ENCODE measurements at places on chromosomes 16 and 17.

DNA sequence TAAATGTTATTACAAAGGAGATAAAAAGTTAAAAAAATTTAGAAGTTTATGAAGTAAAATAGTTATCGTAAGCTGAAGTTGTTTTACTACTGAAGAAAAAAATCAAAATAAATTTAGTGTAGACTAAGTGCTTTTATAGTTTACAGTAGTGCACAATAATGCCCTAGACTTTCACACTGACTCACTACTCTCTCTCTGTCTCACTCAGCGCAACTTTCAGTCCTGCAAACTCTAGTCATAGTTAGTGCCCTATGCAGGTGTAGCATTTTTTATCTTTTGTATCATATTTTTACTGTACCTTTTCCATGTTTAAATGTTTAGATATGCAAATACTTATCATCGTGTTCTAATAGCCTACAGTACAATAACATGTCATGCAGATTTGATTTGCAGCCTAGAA lies 17.7 kb upstream of the TOM1L1 start:
- DNase-seq: no peak

DNA sequence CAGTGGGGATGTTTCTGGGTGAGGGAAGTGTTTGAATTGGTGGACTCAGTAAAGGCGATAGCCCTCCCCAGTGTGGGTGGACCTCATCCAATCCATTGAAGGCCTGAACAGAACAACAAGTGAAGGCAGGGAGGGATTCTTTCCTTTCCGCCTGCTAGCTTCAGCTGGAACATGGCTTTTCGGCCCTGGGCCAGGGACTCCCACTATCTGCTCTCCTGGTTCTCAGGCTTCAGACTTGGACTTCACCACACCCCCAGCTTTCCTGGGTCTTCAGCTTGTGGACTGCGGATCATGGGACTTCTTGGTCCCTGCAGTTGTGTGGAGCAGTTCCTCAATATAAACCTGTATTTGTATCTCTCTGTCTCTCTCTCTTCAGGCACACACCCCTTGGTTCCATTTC lies 77.9 kb downstream of the SNX29 start:
- DNase-seq: peak; percentile 62

- no peak for DNase-seq
Measured at GRCh38 chr17:16428098-16428882, 12.9 kb downstream of the TRPV2 start.

GRCh38 chr17:76561332-76561731 lies 21.5 kb downstream of the PRCD start:
- DNase-seq: no peak

GRCh38 chr16:24820522-24820921 lies 25.2 kb upstream of the SLC5A11 start:
- DNase-seq: no peak

GRCh38 chr16:56643833-56644232 lies 5.4 kb downstream of the MT1A start:
- DNase-seq: no peak

GRCh38 chr16:46583036-46583435 lies 38.1 kb downstream of the SHCBP1 start:
- DNase-seq: no peak

DNA sequence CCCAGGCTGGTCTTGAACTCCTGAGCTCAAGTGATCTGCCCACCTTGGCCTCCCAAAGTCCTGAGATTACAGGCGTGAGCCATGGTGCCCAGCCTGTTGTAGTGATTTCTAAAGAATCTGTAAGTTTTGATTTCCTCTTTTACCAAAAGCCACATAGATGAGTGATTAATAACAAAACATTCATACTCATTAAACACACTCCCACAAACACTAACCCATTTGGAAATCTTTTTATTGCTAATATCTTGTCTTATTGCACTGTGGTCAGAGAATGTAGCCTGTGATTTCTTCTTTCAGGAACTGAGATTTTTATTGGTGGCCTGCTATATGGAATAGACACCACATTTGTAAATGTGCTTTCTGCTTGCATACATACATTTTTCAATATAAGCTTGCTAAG lies 31.6 kb downstream of the MYH10 start:
- DNase-seq: no peak

DNA sequence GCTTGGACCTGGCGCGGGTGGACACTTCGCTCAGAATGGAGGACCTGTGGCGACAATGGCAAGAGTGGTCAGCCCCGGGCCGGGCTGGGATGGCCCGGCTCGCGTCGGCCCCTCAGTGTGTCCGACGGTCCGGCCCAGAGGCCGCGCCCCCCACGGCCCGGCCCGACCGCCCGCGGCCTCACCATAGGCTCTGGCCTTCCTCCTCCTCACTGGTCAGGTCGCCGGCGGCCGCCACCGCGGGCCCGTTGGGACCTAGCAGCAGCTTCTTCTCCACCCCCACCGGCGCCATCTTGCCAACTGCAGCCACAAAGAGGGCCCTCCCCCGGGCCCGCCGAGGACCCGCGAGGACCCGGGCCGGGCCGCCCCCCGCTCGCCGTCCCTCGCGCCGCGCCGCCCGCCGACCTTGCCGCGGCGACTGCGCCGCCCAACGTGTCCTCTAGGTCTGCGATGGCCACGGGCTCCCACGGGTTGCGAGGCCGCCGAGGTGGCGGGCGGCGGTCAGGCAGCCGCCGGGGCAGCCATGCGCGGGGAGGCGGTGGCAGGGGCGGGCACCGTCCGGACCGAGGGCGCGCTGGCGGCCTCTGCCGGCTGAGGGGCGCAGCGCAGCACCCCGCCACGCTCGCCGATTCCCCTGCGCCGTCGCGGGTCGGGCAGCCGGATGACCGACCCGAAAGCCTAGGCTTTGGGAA lies at the start of gene DYNC1LI2:
Gene DYNC1LI2 (minus strand): TSS at position 307 of the 689 bp plus-strand sequence. CDS start 18 bp downstream, at position 289.
- DNase-seq: peak; percentile 94

DNA sequence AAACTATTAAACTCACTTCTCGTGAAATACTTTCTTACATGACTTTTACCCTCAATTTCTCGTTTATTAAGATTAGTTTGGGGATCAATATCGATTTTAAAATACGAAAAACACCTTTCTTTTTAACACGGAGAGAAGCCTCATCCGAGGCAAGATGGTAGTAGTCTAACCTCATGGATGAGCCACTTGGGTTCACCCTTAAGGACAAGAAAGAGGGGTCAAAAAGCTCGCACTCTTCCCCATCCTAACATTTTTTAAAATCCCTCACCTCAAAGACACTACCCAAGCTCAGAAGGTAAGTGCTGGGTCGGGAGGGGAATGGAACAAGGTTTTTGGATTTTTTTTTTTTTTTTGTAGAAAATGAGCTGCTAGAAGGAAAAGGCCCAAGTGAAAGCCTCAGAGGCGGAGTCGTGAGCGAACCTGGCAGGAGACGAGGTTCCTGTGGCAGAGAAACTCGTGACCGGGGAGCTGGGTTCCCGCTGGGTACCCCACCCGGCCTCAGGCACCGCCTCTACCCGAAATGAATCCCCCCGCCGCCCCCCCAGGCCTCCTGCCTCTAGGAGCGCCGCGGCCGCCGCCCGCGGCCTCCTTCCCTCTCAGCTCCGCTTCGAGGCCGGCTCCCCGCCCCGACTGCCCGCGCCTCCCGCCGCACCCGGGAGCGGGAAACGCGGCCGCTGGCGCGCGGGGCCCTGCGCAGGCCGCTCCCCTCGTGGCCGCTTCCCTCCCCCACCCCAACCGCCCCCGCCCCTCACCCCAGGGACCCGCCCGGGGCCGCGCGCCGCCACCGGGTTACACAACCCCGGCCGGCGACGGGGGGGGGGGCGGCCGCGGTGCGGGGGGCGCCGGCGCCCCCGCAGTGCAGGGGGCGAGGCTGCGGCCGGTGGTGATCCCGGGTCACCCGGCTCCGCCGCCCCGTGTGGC lies 1.6 kb downstream of the NUFIP2 start:
- peak; percentile 90 for DNase-seq

- DNase-seq: peak; percentile 82
Measured at GRCh38 chr16:11604783-11605563, 18.3 kb upstream of the LITAF start.

DNA sequence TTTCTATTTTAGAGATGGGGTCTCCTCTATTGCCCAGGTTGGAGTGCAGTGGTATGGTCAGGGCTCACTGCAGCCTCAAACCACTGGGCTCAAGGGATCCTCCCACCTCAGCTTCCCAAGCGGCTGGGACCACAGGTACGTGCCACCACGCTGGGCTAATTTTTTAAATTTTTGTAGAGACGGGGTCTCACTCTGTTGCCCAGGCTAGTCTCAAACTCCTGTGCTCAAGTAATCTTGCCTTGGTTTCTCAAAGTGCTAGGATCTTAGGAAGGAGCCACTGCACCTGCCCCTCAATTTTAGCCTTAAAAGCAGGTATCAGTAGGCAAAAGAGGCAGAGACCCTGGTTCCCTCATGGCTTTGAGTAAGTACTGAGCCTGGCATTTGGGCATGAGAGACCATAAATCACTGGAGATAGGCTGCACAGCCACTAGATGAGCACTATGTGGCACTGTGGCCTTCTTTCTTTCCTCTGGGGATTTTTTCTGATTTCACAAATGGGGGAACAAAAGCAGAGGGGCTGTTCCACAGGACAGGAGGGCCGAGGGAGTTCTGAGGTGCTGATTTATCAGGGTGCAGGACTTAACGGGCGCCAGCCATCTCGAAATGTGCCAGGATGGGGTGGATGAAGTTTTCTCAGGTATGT lies 82.2 kb downstream of the PLXDC1 start:
- peak; percentile 22 for DNase-seq

DNA sequence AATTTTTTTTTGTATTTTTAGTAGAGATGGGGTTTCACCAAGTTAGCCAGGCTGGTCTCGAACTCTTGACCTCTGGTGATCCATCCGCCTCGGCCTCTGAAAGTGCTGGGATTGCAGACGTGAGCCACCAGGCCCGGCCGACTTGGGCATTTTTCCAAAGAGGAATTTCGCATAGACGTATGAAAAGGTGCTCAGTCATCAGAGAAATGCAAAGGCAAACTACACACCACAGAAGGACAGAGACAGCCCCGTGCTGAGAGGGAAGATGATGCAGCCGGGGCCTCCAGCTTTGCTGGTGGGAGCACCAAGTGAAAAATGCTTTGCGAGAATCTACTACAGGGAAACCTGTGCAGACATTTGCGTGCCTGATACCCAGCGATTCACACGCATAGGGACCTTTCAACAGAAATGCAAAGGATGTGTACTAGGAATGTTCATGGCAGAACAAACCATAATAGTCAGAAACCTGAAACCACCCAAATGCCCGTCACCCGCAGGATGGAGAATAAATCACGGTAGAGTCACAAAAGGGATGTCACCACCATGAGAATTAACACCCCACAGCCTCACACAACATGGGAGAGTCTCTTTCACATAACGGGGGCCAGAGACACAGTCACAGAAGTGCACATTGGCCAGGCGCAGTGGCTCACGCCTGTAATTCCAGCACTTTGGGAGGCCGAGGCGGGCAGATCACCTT lies 5.2 kb downstream of the RAB40B start:
- peak; percentile 62 for DNase-seq

GRCh38 chr16:87628940-87629339 lies 26.6 kb downstream of the JPH3 start:
- DNase-seq: no peak

DNA sequence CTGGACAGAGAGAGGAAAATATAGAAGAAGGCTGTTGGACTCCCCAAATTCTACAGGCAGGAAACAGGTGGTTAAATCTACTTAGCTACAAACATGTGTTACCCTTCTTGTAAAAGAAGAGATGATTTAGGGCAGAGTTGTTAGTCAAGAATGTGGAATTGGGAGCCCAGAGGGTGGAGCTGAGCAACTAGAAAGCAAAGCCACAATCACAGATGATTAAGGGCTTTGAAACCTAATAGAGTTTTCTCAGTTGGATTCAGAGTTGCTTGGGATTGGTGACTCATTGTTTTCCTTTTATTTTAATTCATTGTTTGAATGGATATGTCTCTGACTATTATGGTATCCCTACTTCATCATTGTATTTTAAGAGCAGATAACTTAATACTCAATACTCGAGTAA lies 6.2 kb downstream of the ACSM5 start:
- no peak for DNase-seq

DNA sequence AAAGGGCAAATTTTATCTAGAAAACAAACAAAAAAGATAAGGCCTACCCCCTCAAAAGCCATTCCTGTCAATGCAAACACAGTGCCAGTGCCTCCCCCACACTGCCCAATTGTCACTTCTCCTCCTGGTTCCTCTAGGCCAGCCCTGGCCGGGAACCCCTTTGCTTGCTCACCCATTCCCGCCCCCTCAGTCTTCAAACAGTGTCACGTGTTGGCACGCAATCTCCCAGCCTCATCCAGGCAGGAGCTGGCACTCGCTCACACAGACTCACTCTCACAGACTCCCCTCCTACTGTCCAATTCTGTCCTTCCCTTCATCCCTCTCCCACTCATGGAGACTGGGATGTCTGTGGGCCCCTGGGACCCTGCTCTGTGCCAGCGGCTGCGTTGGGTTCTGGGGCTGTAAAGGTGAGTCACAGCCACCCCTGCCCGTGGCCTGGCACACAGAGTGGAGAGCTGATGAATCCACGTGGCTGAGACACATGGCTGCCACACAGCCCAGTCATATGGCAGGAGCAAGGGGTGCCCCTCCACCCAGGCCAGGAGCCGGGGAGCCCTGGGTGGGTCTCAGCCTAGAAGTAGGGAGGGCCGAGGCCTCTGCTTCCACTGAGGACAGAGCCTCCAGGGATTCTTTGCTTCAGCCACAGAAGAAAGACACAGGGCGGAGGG lies 54.8 kb downstream of the VAC14 start:
- peak; percentile 96 for DNase-seq

DNA sequence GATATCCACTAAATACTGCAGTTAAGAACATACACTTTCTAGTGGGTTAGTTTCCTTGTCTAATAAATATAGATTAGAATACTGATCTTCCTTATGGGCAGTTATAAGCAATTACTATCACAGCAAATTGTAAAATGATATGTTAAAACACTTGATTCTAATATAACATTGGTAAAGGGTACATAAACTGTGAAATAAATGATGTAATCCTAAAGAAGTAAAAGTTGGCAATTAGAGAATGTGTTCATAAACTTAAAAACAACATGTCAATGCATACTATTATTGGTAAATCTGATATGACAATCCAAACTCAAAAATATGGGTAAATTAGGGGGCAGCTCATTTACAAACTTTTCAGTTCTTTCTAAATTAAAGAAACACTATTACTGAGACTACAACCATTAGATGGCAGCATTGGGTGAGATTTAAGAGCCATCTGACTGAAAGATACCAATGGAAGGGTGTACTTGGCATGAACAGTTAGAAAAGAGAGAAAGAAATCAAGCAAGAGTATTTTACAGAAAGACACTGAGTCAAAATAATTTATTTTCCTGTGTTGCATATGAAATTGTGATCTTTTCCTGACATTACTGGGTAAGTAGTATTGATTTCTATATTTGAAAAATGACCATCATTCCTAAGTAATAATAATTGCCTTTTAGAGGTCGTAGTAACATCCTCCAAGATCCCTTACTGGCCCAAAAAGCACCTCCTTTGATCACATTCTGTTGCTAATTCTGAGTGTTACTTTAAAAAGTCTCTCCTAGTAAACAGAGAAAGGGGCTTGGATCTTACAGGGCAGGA lies 119.6 kb downstream of the SPAG9 start:
- DNase-seq: no peak

DNA sequence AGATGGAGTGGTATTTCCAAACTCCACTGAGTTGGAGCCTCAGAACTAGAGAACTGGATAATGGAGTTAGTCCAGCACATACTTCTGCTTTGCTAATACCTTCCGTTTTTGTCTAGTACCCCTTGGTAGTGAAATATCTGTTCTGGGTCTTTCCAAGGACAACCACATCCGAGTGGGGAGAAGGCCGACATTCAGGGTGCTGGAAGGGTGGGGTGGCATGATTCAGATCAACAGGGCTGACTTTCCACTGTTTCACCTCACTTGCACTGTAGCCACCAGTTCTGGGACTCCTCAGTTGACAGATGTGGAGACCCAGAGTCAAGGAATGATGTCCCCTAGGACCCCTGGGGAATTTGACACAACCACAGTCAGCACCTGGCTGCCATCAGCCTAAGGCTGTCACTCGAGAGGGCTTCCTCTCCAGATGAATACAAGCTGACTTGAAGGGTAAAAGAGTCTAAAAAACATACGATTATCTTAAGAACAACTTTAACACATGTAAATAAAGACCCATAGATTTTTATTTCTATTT lies 84.8 kb upstream of the HNF1B start:
- DNase-seq: no peak

Data from posterior vena cava (tissue), 2 donors.